ENCODE measurements at places on chromosomes 5 and 9.

- no peak for DNase-seq
Measured at GRCh38 chr5:122404018-122404417, 92.0 kb downstream of the SNCAIP start.

GRCh38 chr9:93480728-93481324, 27.4 kb upstream of the FAM120AOS start:
- no peak for DNase-seq

DNA sequence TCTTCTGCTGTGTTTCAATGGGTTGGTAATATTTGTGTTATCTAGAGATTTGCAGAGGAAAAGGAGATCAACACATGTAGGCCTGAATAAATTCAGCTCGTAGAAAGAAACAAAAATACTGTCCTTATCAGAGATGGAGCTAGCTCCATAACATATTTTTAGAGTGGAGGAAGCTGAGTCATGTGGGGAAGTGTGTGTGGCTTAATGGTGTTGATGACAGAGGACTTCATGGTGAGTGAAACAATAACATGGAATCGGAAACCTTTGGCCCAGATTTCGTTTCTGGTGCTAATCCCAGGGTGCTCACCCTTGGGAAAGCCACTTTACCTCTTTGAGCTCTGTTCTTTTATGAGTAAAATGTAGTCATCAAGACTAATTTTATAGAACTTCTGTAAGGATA, 825.0 kb downstream of the TLR4 start:
- DNase-seq, result no peak

DNA sequence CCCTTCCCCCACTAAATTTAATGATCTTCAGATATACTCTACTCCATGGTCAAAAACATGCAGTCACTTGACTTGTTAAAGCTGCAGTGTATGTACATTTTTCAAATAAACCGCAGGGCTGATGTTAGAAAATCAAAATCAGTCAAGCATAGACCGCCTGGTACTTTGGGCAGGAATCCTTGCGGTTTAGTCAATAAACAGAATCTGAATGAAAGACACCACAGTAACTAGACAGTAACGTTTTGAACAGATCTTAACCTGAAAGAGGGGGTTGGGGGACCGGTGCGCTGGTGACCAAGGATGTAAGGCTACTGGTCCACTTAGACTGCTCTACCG, 188.8 kb downstream of the BNC2 start:
- DNase-seq, result no peak

DNA sequence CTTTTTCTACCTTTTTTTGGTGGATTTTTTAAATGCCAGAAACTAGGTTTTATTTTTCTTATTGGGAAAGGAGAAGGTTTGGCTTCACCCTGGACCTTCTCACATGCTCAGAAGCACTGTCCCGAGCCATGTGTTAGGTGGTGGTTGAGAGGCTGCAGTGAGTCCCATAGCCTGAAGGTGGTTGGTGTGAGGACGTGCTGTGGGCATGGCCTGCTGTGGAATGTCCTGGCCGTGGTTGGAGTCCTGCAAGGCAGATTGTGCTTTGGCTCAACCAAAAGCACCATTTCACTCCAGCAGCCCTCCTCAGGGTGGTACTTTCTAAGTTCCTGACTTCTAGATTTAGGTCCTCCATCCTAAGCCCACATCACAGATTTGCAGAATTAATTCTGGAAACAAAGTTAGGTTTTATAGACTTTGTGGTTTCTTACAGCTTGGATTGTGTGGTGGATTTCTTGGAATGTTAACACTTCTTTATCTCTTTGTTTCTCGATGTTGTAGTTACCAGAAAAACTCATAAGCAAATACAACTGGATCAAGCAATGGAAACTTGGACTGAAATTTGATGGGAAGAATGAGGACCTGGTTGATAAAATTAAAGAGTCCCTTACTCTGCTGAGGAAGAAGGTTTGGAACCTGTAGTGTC, 22.6 kb downstream of the OTULIN start:
- DNase-seq, result peak; percentile 57

GRCh38 chr9:91190062-91190461, 171.7 kb downstream of the AUH start:
- DNase-seq, result no peak

DNA sequence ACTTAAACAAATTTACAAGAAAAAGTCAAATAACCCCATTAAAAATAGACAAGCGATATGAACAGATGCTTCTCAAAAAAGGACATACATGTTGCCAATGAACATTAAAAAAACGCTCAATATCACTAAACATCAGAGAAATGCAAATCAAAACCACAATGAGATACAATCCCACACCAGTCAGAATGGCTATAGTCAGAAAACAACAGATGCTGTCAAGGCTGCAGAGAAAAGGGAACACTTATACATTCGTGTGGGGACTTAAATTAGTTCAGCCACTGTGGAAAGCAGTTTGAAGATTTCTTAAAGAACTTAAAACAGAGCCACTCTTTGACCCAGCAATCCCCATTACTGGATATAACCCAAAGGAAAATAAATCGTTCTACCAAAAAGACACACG, 10.8 kb downstream of the OR13F1 start:
- DNase-seq, result no peak

DNA sequence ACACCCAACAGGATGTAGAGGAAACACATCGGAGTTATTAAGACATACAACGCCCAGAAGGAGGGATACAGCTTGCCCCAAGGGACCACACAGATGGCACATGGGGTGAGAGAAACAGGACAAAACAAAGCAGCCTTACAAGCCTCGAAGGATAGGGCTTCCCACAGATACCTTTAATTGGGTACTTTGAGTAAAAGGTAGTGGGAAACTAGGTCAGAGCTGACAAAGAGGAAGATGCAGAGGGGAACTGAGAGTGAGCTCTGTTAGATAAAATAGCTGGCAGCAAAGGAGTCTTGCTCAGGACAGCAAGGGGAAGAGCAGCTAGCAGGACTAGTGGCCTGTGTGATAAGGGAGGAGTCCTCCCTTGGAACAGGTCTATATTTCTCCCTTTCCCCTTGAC, 48.2 kb downstream of the OTP start:
- no peak for DNase-seq

DNA sequence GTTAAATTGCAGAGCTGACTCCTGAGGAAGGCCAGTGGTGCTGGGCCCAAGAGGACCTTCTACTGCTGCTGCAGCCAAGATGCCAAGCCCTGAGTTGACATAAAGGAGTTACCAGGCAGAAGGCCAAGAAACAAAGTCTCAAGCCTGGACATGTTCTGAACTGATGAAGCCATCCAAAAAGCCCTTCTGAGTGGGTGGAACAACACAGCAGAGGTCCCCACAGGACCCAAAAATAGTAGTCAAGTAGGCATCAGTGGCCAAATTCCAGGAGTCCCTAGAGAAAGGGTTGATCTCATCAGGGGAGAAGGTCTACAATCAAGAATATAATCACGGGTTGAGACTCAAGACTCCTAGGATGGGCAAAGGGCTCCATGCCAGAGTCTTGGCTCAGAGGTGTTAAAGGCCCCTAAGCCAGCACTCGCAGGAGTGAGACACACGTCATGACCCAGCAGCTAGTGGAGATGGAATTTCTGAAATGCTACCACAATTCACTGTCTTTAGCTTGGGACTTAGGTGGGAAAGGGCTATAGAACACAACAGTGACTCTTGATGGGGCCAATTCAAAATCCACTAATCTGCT, 119.7 kb downstream of the FANCC start:
- no peak for DNase-seq

DNA sequence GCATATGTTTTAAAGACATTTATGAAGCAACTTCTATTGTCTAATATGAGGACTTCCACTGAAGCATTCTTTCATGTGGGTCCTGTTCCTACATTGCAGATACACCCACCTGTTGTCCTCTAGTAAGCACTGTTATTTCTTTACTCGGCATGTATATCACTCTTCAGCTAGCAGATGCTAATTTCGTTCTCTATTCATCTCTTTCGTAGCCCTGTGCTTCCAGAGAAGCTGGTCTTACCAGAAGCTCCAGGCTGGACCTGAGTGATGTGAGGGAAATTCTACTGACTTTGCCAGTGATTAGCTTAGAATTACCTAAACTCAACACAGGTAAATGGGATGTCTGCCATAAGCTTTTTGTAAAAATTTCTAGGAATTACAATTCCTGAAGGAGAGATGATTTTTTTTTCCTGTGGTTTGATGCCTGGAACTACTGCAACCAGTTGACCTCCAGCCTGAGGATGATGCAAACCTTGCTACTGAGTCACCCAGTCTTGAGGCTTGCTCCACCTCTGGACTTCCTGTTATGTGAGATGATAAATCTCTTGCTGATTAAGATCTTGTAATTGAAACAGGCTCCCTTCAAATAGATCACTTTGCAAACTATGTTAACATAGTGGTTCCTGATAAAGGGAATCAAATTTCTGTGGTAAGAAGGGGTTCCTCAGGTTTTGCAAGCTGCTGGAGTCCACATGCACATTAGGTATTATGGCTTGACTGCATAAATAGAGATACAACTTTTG, 52.2 kb upstream of the SPINK5 start:
- DNase-seq, result no peak

- no peak for DNase-seq
Measured at GRCh38 chr9:7342229-7342628, 457.3 kb downstream of the DMAC1 start.

DNA sequence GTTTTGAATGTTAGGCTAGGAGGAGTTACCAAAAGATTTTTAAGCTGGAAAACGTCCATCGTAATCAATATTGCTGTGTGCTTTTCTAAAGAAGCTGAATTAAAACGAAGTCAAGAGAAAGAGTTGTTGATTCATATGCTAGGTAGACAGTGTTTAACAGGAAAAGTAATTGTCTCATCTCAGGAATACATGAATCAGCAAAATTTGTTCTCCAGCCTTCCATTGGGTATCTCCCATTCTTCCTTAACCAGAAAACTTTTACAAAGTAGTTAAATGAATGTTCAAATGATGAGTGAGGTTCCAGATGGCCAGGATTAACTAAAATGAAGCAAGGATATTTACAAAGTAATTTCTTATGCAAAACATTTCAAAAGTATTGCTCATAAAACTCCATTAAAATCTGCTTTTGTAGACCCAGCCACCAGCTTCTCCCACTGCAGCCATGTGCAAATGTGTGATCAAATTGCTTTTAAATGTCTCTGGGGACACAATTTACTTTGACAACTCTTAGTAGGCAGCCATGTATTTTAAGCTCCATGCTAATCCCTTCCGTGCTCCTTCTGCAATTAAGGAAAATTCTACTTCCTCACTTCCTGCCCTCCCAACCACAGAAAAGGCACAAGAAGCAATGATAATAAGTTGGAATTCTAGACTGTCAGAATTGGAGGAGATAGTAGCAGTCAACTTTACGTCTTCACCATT, 121.2 kb downstream of the HTR4 start:
- DNase-seq, result no peak

- DNase-seq, result no peak
Measured at GRCh38 chr9:84514421-84514820, 155.1 kb upstream of the NTRK2 start.

- no peak for DNase-seq
Measured at GRCh38 chr9:38681747-38682227, 38.1 kb downstream of the FAM240B start.

- peak; percentile 94 for DNase-seq
Measured at GRCh38 chr5:140240987-140241706, 61.8 kb downstream of the PFDN1 start.

DNA sequence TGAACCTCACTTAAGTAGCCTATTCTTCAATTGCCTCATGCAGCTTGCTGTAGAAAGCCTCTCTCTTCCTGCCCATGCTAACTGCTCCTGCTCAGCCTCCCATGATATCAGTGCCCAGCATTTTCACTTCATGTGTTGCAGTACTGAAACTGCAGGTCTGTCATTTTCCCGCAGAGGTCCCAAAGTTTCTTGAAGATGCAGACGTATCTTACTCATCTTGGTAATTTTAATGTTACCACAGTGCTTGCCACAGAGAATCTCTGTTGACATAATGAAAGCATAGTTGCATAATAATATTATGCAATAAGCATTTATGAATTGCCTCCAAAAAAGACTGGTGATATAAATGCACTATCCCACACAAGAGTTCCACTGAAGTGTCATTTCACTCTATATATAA, 561.1 kb upstream of the DAP start:
- DNase-seq, result no peak

DNA sequence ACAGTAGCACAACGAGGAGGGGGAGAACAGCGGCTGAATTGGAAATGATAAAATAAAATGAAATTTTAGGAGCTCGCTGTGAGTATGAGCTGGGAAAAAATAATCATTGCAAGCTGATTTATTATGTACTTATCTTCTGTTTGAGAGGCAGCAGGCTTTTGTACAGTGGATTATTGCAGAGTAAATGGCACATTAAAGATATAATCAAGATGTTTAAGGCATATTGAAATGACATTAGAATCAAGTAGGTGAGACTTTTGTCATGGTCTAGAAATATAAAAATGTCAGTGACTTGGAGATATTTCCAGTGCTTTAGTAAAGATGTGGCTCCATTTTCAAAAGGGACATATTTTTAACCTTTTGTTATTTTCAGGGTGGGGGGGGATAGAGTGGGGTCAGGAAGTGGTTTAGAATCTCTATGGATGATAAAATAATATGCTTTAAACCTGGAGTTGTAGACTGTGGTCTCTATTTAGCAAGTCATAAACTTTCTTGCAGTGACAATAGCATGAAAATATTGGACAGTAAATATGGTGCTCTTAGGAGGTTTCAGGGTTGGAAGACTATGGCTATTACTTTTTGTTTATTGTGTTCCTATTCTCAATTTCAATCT, 46.8 kb downstream of the PTTG1 start:
- no peak for DNase-seq

- DNase-seq, result no peak
Measured at GRCh38 chr9:81833563-81834345, 94.5 kb upstream of the SPATA31D4 start.

- DNase-seq, result no peak
Measured at GRCh38 chr5:67147760-67148159, 48.8 kb downstream of the CD180 start.

DNA sequence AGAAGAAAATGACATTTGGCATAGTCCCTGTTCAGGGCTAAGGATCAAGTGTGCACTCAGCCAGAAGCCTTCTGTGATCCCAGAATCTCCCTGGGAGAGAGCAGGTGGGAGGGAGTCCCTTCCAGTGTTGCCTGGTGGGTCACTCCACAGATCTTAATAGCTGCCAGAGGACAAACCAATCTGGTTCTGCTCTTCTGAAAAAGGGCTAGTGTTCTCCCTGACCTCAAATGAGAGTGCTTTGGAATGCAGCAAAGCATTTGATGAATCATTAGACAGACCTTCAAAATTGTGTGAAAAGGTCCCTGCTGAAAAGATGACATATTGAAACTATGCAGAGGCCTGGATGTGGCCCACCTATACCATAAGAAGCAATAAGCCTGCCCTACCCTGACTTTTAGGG, 339.7 kb downstream of the TMEM232 start:
- DNase-seq, result no peak

GRCh38 chr9:86303316-86303975, 21.1 kb upstream of the ISCA1 start:
- DNase-seq, result no peak

DNA sequence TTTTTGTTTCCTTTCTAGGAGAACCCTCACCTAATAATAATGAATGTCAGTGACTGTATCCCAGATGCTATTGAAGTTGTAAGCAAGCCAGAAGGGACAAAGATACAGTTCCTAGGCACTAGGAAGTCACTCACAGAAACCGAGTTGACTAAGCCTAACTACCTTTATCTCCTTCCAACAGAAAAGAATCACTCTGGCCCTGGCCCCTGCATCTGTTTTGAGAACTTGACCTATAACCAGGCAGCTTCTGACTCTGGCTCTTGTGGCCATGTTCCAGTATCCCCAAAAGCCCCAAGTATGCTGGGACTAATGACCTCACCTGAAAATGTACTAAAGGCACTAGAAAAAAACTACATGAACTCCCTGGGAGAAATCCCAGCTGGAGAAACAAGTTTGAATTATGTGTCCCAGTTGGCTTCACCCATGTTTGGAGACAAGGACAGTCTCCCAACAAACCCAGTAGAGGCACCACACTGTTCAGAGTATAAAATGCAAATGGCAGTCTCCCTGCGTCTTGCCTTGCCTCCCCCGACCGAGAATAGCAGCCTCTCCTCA, 87.1 kb downstream of the OSMR start:
- no peak for DNase-seq

Measured in left ventricle myocardium superior (tissue), 1 donor.